ENCODE measurements at places on chromosomes 5 and 9.

GRCh38 chr9:93267681-93268505 is 84.0 kb downstream of the WNK2 start:
- no peak for DNase-seq

DNA sequence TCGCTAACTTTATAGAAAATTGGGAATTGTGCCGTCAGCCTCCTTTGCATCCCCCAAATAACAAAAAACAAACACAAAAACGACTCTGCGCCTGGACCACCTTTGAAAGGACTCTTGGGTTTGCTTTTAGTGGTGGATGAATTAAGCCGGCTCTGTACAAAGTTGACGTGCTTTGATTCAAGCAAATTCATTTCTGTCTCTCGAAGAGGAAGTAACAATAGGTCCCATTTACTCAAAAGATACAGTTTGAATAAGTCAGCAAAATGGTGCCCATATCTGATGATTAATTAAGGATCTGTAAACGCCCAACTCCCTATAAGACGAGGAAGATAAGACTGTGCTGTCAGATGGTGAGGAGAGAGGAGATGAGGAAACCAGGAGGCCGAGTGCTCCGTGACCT is 67.8 kb downstream of the AK8 start:
- DNase-seq = no peak

DNA sequence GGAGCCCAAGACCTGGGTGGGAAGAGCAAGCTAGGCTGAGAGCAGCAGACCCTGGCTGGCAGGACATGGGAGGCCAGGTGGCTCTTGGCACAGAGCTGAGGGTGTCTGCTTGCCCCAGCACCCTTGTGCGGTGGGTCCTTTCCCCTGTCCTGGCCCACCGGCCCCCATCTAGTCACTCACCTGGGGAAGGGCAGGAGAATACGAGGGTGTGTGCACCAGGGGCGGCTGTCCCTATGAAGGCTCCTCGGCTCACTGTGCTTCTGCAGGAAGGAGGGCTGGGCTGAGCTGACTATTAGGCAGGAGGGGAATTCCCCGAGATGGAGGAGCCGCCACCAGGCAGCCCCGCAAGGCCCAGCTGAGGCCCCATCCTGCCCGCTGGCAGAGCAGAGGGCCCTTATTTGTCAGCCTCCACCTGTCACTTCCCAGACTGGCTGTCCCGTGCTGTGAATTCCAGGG is 6.1 kb upstream of the TNIP1 start:
- DNase-seq = no peak

GRCh38 chr9:85600675-85601263 is 141.0 kb downstream of the AGTPBP1 start:
- no peak for DNase-seq

GRCh38 chr9:129291041-129291501 is 113.0 kb upstream of the IER5L start:
- no peak for DNase-seq

DNA sequence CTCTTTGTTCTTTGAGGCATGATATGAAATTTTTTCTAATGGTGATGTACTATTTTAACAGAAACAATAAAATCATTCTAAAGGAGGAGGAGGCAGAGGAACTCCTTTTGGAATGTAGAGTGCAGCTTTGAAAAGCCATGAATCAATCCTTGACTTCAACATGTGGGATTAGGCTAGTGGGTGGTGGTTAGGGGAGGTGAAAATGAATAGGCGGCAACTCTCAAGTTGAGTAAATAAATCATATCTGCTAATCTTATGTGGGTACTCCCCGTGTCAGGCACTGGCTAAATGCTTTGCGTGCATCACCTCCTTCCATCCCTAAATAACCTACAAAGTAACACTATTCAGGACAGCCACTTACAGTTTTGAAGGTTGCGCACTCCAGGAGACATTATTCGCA is 35.1 kb downstream of the FAM81B start:
- no peak for DNase-seq

- no peak for DNase-seq
These were observed 485.8 kb downstream of the IRX1 start for GRCh38 chr5:4081466-4081865.

GRCh38 chr5:54315736-54316528 is 5.6 kb upstream of the ARL15 start:
- DNase-seq = peak; percentile 34

DNA sequence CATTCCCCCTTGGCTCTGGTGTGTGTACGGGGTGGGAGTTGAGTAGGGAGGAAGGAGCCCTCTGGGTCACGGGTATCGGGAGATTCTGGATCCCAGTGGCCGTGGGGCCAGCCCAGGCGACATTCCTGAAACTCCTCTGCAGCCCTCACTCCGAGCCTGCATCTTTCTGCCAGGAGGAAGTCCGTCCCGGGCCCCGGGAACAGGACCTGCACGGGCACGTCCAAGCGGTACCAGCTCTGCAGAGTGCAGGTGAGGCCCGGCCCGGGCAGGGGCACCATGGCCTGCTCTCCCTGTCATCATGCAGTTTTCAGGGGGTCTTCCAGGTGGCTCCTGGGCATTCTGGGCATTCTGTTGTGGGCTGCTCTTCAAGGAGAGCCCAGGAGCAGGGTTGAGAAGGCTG is 3.7 kb downstream of the ADAMTSL2 start:
- DNase-seq = no peak

- DNase-seq = no peak
These were observed 52.4 kb downstream of the CDC14B start for GRCh38 chr9:96567203-96567700.

GRCh38 chr9:109181284-109181683 is 14.2 kb upstream of the FRRS1L start:
- DNase-seq = no peak

DNA sequence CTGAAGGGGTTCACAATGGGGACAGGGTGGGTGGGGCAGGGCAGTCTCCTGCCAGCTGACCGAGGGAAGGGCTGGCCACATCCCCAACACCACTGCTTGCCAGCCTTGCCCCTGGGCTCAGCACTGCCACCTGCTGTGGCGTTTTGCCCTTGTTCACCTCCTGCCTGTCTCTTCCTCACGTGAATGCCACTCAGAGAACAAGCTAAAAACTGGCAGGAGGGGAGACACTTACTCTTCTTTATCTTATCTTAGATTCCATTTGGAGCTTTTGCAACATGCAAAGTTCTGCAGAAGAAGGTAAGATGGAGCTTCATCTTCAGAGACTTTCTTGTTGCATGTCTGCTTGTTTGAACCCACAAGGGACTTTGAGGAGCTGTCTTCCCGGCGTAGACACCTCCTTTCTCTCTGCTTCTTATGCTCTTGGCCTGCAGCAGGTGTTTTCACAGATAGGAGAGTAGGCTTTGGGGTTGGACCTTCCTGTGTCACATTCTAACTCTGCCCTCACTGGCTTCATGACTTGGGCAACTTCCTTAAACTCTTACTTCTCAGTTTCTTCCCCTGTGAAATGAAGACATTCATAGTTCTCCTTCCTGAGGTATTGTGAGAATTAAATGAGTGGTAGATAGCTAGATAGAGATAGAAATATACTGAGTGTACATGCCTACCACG is 4.1 kb downstream of the LRSAM1 start:
- no peak for DNase-seq

DNA sequence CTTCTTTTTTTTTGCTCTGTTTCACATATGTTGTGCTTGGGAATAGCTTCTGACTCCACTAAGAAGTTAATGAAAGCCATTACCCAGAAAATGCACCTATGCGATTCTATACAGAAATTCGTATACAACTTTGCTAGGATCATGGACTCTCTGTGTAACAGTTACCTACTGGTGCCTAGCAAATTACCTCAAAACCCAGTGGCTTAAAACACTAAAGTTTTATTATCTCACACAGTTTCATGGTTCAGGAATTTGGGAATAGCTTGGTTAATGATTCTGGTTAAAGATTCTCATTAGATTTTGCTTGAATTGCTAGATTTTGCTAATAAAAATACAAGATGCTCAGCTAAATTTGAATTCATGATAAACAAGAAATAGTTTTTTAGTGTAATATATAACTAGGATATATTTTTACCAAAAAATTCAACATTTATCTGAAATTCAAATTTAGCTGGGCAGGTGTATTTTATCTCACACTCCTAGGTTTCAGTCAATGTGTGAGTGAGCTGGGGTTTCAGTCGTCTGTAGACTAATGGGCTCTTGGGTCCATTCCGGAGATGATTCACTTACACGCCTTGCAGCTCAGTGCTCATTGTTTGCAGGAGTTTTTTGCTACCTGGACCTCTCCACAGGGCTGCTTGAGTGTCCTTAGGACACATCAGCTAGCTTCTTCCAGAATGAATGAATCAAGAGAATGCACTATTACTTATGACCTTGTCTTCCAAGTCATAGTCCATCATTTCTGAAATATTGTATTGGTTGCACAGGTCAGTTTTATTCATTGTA is 75.1 kb downstream of the MROH2B start:
- DNase-seq = no peak

- DNase-seq = no peak
These were observed 10.2 kb downstream of the AQP3 start for GRCh38 chr9:33437205-33437604.

GRCh38 chr5:41279040-41279439 is 65.7 kb upstream of the C6 start:
- DNase-seq = no peak

- DNase-seq = no peak
These were observed 114.3 kb downstream of the KCTD16 start for GRCh38 chr5:144284931-144285502.

- no peak for DNase-seq
These were observed 39.2 kb downstream of the PPIC start for GRCh38 chr5:122997294-122997693.

DNA sequence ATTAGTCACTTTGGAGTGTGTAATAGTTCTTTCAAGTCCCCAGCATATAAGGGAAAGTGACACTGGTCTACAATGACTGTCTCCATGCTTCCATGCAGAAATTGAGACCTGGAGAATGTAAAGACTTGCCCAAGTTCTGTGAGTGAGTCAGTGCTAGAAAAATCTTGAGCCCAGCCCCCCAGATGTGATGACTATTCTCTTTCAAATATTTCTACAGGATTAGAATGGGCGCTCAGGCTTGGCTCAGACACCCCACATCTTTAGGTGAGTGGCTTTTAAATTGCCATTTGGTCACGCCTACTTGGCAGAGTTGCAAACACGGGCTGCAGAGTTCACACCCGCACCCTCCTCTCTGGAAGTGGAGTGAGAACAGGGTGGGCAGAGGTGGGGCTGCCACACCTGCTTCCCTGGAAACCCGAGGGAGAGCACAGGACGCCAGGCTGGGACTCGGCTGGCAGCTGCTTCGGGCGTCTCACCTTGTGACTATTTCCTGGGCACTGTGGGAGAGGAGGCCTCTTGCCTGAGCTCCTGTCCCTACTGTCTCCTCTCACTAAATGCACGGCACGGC is 37.6 kb downstream of the ROPN1L start:
- no peak for DNase-seq

DNA sequence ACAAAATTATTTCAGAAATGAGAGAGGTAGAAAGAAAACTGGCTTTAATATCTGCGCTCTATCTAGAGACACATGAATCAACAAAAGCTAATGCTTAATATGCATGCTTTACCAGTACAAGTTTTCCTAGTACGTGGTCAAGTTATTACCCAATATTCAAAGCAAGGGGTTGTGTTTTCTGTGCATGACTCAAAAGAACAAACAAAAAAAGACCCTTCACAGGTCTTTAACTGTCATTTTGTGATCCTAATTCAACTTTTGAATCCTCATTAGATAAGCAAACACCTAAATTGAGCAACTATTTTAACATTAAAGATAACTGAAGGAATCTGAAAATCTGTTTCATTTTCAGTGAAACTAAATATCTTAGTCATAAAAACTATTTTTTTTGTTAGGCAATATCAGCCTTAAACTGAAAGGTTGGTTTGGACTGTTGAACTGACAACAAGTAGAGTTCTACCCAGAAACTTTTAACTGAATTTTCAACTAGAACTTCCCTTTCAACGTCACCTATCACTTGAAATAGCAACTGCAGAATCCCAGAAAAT is 12.5 kb downstream of the ST8SIA4 start:
- no peak for DNase-seq

GRCh38 chr9:22100626-22101025 is 91.5 kb upstream of the CDKN2B start:
- DNase-seq = no peak

DNA sequence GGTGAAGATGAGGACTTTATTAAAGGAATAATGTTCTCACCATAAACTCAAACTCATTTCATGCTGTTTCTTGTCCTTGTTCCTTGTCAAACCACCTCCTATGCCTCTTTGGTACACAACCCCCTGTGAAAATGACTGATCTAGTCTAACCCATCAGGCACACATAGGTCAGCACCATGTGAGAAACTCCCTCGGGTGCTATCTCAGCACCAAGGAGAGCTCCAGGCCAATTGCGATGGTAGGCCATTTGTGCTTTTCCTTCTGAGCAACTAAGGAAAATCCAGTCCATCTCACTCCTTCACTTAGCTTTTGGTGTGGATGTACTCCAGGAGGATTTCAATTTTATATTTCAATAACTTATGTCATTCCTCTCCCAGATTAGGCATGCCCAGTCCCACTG is 199.8 kb downstream of the ZNF608 start:
- no peak for DNase-seq

- no peak for DNase-seq
These were observed 10.5 kb downstream of the BRD3 start for GRCh38 chr9:134057307-134057657.

GRCh38 chr5:151677776-151678545 is 8.8 kb downstream of the SPARC start:
- no peak for DNase-seq

GRCh38 chr9:120688758-120689157 is 25.5 kb downstream of the MEGF9 start:
- DNase-seq = no peak

DNA sequence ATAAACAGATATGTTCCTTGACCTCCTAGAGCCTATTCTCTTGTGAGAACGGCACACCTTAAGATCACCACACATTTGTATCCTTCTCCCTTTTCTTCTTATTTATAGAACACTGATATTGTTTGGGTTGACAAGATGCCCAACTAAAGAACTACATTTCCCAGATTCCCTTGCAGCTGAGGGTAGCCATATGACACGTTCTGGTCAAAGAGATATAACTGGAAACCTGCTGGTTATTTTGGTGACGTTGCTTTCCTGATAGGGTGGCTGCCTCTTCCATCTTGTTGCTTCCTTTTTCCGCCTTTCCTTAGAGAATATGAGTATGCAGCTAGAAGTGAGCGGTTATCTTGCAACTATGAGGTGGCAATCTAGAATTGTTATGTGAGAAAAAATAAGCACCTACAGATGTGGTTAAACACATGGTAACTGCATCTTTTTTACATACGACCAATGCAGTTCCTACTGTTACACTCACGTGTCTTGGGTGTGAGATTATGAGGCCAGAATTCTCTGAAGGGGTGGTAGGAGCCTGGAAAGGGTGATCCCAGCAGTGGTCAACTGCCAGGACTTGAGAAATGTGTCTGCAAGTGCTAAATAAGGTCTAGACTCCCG is 72.9 kb downstream of the SEC61B start:
- DNase-seq = no peak

DNA sequence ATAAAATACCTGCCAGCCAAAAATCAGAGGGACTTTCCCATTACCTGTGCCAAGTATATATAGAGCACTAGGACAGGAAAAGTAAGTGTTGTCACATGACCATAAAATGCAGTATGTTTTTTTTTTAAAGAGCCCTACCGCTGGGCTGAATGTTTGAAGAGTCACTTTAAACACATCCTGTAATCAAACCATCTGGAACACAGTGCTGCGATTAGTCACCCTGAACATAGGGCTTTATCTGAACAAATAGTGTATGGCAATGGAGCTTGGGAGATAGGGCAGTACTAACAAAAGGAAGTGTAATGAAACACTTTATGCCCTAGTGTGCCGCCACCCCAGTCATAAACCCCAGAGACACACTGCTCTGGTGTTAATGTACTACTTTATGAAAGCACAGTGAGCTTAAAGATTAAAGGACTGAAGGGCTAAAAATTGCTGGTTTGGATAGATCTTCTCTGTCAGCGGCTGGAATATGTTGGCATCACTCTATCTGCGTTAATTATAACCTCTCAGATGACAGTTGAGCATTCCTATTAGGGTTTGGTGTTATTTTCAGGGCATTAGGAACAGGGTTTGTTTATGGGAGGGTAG is 90.4 kb downstream of the ZNF608 start:
- DNase-seq = peak; percentile 97
